ENCODE measurements at places on chromosomes 7 and 10. TPM values are rescaled to one million over a fixed set of nuclear protein-coding genes. Genes with fewer than 3 reads are reported as not detected.

Gene PDE1C
- 19.2 TPM for total RNA-seq

Gene LHPP
- total RNA-seq: 16.3 TPM

Gene MYL10
- total RNA-seq: not detected

Gene ITIH5
- total RNA-seq: 14.7 TPM

Gene C7orf57
- under 0.01 TPM for total RNA-seq

Gene PPP1R3C
- 37.9 TPM for total RNA-seq

All from frontal cortex (tissue), 4 donors.